ENCODE measurements at places on chromosomes 13 and 19.

- DNase-seq = no peak
Observed at GRCh38 chr19:35153701-35154524, 622 bp upstream of the FXYD5 start.

DNA sequence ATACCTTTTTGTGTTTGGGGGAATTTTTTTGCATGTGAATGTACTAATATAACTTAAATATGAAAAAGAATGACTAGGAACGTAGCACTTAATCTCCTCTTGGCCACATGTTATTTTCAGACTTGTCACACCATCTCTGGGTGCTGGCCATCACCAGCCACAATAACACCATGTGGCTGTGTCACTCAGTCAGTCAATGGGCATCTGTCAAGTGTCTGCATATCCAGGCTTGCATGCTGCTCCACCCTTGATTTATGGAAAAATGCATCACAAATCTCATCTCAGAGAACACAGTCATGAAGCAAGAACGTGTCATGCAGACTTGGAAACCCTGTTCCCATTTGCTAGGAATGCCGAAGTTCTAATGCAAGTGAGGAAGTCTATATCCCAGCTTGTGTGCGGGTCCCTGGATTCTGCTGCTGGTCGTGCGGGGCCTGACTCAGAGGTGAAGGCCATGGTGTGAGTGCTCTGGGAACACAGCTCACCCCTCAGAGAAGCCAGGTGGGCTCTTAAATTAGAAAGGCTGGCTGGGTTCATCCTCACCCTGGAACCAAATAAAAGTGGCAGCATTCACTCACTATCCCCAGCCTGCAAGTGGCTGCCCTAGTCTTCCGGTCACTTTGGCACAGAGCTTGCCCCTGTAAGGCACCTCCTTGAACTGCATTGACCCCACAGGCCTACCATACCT lies 53.6 kb upstream of the ARHGEF7 start:
- no peak for DNase-seq

DNA sequence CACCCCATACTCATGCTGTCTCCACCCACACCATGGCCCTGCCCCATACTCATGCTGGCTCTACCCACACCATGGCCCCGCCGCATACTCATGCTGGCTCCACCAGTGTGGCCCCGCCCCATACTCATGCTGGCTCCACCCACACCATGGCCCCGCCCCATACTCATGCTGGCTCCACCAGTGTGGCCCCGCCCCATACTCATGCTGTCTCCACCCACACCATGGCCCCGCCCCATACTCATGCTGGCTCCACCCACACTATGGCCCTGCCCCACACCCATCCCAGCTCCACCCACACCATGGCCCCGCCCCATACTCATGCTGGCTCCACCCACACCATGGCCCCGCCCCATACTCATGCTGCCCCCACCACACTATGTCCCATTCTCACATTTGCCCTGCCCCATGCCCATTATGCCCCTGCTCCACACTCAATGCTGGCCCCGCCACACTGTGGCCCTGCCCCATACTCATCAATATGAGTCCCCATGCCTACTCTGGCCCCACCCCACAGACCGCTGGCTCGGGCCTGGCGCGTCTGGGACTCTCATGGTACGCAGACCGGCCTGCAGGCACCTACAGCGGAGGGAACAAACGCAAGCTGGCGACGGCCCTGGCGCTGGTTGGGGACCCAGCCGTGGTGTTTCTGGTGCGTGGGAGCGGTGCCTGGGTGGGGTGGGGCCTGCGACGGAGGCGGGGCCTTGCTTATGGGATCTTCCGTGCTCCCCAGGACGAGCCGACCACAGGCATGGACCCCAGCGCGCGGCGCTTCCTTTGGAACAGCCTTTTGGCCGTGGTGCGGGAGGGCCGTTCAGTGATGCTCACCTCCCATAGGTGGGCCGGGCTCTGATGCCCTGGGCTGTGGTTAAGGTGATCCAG lies 3.7 kb upstream of the ARHGAP45 start:
- DNase-seq = no peak

GRCh38 chr13:33262997-33263396 lies 22.6 kb downstream of the STARD13 start:
- no peak for DNase-seq

- DNase-seq = no peak
Observed at GRCh38 chr19:13985771-13986347, 20.3 kb downstream of the RFX1 start.

DNA sequence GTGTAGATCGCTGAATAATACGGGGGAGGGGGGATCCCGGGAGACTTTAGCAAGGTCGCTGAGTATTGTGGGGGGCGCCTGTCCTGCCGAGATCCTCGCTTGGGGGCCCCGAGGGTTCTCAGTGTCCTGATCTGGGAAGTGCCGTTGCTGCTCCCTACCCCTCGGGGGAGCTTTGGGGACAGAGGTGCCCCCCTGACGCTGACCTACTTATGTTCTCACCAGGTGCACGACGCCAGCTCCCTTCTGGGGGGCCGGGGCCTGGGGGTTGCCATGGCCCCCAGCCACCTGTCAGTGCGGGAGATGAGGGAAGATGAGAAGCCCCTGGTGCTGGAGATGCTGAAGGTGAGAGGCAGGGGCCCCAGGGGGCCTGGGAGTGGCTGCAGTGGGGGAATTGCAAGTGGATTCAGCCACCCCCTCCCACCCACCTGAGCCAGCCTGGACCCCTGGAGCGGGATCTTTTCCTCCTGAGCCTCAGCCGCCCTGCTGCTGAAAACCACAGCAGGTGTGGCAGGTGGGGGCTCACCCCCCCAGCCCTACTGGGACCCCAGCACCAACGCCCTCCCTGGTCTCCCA lies 537 bp downstream of the NAT14 start:
- no peak for DNase-seq

- no peak for DNase-seq
Observed at GRCh38 chr13:79468402-79468801, 12.6 kb upstream of the NDFIP2 start.

DNA sequence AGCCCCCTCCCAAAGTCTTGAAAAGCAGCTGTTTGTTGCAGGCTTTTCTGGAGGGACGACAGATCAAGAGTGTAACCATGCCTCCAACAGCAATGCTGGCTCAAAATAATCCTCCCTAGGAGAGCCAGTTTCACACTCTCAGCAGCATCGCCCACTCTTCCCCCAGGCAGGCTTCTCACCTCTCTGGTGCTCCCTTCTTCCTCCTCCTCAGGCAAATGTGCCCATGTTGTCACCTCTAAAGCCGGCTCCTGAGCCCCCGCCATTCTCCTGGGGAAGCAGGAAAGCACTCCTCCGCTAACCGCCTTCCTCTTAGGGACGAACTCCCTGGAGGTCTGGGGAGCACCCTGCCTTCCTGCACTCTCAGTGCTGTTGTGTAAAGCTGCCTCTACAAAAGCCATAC lies 98.9 kb upstream of the SGCG start:
- DNase-seq = no peak

GRCh38 chr19:17296273-17296672 lies 7.0 kb downstream of the ABHD8 start:
- DNase-seq = no peak

- DNase-seq = no peak
Observed at GRCh38 chr19:43468354-43469159, 3.1 kb upstream of the LYPD3 start.

DNA sequence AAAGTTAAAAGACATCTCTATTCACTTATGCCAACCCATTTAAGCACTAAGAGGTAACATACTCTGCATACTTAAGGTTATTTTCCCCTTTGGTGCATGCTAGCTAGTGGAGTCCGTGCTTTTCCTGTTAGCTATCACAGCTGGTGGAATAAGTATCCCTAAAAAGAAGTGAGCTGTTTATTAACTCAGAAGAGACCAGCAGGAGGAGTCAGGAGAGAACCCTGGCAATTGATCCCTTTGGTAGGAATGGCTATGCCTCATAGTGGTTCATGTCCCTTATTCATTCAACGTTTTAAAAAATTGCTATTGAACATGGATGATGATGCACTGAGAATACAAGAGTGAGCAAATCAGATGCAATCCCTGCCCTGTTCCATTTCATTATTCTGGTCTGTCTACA lies 12.4 kb upstream of the NEK5 start:
- no peak for DNase-seq

DNA sequence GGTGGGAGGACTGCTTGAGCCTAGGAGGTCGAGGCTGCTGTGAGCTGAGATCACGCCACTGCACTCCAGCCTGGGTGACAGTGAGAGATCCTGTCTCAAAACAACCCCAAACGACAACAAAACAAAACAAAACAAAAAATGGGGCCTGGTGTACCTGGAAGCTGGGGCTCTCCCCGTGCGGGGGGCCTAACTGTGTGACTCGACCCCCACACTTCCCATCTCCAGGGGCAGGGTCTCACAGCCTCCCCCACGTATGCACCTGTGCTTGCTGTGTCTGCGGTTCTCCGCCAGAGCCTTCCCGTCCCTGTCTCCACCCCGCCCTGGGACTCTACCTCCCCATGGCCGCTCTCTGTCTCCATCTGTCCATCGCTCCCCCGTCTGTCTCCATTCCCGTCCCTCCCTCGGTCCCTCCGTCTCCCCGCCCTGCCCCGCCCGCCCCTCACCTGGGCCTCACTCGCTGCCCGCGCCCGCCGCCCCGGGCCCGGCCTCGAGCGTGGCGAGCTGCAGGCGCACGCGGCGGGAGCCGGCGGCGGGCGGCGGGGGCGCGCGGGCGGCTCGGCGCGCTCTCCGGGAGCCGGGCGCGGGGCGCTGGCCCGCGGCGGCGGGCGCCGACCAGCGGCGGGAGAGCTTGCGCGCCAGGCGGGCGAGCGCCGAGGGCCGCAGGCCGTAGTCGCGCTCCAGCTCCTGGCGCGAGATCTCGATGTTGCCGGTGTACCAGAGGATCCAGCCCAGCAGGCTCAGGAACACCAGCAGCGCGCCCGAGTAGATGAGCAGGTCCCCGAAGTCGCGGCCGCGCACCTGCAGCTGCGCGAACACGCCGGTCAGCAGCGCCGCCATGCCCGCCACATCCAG lies 587 bp downstream of the TMEM238 start:
- no peak for DNase-seq

- no peak for DNase-seq
Observed at GRCh38 chr13:110993788-110994187, 78.9 kb upstream of the ANKRD10 start.

DNA sequence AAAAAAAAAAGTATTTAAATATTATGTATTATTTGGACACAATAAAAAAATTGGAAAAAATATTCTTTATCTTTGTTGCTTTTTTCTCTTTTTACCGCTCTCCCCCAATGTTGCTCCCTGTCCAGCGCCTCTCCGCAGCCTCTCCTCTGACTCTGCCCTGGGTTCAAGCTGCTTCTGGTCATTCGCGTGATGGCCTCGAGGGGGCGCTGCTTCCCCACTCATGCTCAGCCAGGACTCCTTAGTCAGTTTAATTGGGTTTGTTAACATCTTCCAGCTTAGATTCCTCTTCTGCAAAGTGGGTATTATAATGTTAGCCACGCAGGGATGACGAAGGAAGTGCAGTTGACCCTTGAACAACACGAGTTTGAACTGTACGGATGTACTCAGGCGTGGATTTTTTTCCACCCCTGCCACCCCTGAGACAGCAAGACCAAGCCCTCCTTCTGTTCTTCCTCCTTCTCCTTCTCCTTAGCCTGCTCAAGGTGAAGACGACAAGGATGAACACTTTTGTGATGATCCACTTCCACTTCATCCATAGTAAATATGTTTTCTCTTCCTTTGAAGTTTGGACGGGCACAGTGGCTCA lies 4.9 kb upstream of the NWD1 start:
- DNase-seq = no peak

DNA sequence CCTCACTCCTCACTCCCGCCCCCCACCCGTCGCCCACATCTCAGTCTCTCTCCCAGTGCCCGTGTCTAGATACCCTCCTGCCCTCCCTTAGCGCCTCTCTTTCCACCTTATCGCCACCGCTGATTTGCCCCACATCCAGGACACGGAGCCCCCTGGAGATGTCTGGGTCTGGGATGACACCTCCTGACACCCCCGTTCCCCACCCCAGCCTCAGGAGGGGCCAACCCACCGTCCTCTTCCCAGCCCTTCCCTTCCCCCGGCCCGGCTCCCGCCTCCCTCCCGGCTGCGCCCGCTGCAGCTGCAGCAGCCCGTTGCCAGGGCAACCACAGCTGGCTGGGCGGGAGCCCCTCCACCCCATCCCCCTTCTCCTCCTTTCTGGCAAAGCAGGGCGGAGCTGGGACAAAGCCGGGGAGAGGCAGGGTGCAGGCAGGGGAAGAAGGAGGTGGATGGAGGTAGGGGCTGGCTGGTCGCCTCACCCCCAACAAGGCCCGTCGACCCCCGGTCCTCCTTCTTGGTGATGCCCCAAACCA lies 13.5 kb downstream of the DPF1 start:
- DNase-seq = no peak

DNA sequence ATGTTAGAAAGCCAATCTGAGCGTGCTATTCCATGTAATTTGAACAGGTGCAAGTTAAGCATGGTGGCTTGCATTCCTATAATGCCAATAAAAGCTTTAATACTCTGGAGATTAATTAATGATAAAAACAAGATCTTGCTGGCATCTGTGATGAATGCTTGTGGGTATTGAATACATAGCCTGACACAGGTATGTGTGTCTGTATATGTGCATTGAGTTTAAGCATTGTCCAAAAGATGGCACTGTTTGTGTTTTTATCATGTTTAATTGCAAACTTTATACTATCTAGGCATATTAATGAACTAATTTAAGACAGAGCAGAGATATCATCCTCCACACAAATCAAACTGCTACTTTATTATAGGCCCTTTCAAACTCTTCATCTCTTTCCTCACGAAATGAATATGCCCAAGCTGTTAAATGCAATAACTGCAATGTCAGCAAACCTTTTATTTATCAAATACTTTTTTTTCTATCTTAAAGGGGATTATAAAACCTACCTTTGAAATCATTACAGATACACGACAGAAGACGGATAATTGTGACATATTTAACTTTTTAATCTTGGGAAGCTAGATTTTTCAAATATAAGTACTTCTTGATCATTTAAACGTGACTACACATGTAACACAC lies 86.5 kb downstream of the TNFSF11 start:
- DNase-seq = no peak

GRCh38 chr13:48266150-48266549 lies 33.1 kb downstream of the ITM2B start:
- no peak for DNase-seq

DNA sequence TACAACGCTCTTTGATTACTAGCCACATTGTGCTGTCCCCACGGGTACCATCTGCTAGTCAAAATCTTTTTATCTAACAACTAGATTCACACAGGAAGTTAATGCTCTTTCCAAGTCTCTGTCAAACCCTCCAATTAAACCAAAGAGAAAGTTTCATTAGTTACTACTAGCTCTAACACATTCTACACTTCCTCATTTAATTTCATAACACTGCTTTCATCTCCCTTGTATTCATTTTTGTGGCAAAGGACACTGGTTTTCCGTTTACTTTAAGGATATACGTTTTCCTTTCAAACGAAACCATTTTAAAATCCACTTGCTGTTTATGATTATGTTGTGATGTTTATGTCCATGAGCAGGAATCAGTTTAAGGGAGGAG lies 5.3 kb downstream of the DYRK1B start:
- no peak for DNase-seq
